Muscle of arm (tissue), 14 donors: ENCODE measurements at places on chromosomes 16 and 17. TPM values are rescaled to one million over a fixed set of nuclear protein-coding genes. Genes with fewer than 3 reads are reported as not detected.
A peak's percentile ranks its signal among the peaks of the same experiment; 100 is the strongest.

DNA sequence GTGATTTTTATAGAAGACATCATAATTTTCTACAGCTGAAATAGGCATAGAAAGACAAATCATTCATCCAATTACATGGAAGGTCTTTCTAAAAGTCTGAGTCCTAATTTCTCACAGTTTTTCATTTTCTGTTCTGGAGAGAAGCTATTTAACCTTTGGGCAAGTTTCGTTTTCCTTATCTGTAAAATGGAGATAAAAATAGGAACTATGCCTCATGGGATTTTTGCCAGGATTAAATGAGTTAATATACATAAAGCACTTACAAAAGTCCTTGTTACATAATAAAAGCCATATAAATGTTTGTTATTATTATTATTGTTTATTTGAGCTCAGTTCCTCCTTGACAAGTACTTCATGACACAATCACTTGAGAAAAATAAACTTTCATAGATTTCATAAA is 121.4 kb downstream of the SKAP1 start:
- no peak for DNase-seq

- no peak for DNase-seq
These were observed 16.9 kb downstream of the USP10 start for GRCh38 chr16:84716740-84717139.

DNA sequence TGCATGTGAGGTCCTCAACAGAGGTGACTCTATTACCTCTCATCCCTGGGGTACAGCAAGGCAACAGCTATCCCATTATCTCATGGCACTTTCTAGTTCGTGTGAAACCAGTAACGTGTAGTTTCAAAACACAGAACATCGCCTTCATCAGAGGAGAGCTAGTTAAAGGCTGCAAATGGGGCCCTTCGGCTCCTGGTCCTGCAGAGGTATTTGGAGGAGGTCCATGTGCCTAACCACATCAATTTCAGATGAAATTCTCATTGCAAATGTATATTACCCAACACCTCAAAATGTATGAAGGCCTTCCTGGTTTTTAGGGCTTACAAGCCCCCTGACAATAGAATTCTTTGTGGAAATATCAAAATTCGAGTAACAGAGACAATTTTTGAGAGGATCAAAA is 95.7 kb upstream of the PSMD7 start:
- DNase-seq, result no peak

GRCh38 chr17:70888324-70888723 is 719.0 kb downstream of the KCNJ2 start:
- DNase-seq, result no peak

GRCh38 chr17:76840443-76840767 is 27.8 kb upstream of the MGAT5B start:
- DNase-seq, result no peak

DNA sequence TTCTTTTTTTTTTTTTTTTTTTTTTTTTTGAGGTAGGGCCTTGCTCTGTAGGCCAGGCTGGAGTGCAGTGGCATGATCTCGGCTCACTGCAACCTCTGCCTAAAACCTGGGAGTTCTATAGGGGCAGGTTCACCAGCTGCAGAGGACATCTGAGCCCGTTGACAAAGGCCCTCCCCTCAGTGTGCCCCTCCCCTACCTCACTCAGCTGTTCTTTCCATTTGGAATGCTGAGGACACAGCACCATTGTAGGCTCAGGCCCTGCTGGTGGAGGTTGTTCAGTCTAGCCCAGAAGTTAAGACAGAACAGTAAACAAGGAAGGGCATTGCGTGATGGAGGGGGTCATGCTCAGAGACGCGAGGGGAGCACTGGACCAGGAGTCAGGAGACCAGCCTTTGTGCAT is 21.8 kb upstream of the KIF19 start:
- DNase-seq, result no peak

DNA sequence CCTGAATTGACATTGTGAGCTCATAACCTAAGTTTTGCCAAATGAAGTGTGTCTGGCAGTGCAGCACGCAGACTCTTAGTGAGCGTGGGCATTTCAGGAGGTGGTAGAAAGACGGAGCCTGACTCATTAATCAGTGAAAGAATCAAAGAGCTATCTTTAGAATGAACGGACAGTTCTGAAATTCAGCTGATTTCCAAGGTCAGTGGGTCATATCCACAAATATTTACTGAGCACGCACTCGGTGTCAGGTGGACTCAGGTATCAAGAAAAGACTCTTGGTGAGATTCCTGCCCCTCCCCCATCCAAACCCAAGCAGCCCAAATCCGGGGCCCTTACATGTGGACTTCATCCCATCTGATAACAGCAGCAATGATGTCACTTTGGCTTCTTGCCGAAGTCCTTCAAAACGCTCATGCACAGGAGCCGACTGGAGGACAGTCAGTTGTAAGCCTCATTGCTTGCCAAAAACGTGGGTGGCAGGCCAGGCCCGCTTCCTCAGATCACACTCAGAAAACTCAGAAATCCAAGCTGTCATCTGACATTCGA is 185.8 kb downstream of the HS3ST3A1 start:
- no peak for DNase-seq

GRCh38 chr16:3157229-3158025 is 22.6 kb downstream of the ZNF213 start:
- DNase-seq, result peak; percentile 85

- DNase-seq, result no peak
These were observed 92.6 kb downstream of the KANSL1 start for GRCh38 chr17:46100590-46100989.

GRCh38 chr16:20221208-20221607 is 106.1 kb downstream of the GP2 start:
- no peak for DNase-seq

GRCh38 chr17:15884731-15885130 is 60.2 kb upstream of the ADORA2B start:
- DNase-seq, result no peak

DNA sequence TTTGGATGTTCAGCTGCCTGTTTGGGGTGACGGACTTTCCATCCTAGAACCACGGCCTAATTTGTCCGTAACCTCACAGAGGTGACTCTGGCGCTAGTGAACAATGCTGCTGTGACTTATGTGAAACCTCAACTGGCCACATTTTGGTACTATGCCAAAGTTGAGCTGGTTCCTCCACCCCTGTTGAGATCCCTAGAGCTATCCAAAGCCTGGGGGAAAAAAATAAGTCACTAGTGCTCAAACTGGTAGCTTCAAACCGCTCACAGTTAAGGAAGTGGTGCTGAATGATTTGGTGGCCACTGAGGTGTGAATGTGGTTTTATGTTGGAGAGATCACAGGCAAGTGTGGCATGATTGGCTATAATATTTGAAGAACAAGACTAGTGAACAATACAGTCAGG is 11.3 kb upstream of the TUBG2 start:
- no peak for DNase-seq

- no peak for DNase-seq
These were observed 348.0 kb downstream of the UTP18 start for GRCh38 chr17:51608251-51608933.

DNA sequence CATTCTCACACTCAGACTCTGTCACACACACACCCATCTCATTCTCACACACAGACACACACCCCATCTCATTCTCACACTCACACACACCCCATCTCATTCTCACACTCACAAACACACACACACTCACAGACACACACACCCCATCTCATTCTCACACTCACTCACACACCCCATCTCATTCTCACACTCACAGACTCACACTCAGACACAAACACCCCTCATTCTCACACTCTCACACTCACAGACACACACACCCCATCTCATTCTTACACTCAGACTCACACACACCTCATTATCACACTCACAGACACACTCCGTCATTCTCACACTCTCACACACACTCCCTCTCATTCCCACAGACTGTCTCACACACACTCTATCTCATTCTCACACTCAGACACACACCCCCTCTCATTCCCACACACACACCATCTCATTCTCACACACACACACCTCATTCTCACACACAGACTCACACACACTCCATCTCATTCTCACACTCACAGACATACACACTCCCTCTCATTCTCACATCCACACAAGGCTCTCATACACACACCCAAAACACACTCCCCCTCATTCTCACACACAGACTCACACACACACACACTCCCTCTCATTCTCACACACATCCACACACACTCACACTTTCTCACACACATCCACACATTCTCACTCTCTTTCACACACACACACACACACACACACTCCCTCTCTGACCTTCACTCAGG is 2.9 kb downstream of the ASGR1 start:
- DNase-seq, result no peak

GRCh38 chr17:80361495-80362220 is 53.3 kb upstream of the ENDOV start:
- no peak for DNase-seq

GRCh38 chr16:73713778-73714495 is 582.7 kb upstream of the PSMD7 start:
- no peak for DNase-seq

GRCh38 chr17:68694791-68695485 is 93.8 kb upstream of the FAM20A start:
- no peak for DNase-seq

DNA sequence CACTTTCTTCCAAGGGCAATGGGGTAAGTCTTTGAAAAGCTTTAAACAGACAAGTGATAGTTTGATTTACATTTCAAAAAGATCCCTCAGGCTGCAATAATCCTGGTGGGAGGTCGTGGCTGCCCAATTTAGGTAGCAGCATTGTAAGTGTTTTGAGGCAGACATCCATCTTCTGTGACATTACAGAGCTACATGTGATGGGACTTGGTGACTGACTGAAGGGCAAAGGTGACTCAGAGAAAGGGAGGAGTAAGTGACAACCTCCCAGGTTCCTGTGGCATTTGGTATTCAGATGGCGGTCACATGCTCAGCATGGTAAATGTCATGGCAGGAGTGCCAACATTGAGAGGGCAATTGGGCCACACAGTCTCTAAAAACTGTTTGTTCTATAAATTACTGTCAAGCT is 26.5 kb downstream of the STAT3 start:
- no peak for DNase-seq

DNA sequence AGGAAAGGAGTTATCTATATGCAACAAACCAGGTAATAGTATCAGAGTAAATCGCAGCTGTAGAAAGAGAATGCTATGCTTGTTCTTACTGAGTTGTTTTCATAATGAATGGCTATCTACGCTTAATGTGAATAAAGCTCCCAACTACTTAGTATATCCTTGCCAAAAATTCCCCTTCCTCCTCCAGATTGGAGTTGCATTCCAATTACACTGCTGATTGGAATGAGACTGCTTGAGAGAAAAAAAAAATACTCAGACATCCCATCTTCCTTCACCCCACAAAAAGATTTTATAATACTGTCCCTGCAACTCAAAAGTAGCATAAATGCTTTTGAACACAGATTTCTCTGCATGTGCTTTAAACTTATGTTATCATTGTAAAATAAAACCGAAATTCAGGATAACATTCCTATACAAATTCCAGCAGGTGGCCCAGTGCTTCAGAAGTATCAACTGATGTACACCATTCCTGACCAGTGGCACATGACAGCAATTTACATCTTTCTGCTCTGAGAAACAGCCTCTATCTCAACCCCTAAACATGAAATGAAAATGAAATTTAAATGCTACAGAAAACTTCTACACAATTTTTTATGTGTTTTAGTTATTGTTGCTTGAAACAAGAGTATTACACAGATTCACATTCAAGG is 47.0 kb downstream of the SMURF2 start:
- DNase-seq, result no peak

GRCh38 chr16:3243882-3244281 is 8.9 kb upstream of the ZNF200 start:
- DNase-seq, result no peak

DNA sequence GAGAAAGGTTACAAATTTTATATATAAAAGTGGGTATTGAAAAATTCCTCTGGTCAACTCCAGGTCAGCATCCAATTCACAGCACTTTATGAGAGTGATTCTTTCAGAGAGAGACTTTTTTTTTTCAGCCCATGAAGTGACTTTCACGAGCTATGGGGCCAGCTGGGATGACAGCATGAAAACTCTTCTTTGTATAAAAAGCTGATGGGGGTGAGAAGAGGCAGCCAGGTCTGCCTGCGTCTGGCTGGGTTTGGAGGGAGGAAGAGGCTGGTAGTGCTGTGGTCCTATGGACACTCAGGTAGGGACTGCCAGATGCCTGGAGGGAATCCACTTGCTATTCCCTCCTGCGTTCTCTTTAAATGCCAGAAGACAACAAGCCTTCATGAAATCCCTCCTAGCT is 250.6 kb downstream of the UTP18 start:
- DNase-seq, result no peak

DNA sequence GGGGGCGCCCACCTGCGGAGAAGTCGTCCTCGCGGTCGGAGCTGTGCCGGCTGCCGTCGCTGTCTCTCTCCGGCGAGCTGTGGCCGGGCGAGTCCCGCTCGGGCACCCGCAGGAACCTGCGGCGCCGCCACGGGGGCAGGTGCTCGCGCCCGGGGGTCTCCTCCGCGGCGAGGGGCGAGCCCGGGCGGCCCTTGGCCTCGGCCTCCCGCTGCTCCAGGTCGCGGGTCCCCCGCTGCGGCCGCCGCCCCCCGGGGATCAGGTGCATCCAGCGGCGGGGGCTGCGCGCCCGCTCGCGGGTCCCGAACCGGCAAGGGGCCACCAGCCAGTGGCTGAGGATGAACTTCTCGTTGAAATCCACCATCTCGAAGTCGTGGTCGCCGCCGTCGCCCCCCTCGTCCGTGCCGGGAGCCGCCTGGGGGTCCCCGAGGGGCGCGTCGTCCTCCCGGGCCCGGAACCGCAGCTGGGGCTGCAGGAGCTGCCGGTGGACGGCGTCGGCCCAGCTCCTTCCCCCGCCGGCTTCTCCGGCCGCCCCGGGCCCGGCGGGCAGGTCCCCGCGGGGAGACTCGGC is 41.4 kb upstream of the BHLHA9 start:
- no peak for DNase-seq

GRCh38 chr16:85307552-85308364 is 195.5 kb upstream of the CIBAR2 start:
- DNase-seq, result no peak

- no peak for DNase-seq
These were observed 40.9 kb upstream of the SSTR5 start for GRCh38 chr16:1031666-1032065.

GRCh38 chr17:42277342-42277712 is 1.1 kb upstream of the STAT5B start:
- DNase-seq, result no peak

Gene SF3B3
- 239 TPM for polyA plus RNA-seq

Gene CTF1
- 8.7 TPM for polyA plus RNA-seq

Gene GRB7
- polyA plus RNA-seq, result 0.41 TPM

Gene IRF8
- polyA plus RNA-seq, result 4.7 TPM
